ENCODE measurements at places on chromosomes 4 and X. TPM values are rescaled to one million over a fixed set of nuclear protein-coding genes. Genes with fewer than 3 reads are reported as not detected.

The TRIML2 gene
- total RNA-seq = not detected

The EREG gene
- 16.0 TPM for total RNA-seq

DNA sequence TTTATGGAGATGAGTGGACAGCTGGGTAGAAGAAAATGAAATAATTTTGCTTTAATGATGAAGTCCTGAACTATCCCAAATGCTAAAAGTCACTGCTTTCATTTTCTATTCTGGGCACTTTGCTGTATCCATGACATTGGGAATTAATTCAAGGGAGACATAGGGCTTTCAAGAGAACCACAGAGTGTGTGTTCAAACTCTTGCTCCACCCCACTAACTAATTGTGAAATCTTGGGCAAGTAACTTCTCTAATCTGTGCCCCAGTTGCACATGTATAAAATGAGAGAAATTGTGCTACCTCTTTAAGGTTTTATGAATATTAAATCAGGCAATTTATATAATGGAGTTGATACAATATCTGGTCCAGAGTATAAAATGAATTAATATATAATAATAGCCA, 1422.0 kb downstream of the ADGRL3 start:
- no peak for DNase-seq

- DNase-seq = no peak
These were observed 84.1 kb upstream of the GK2 start for GRCh38 chr4:79492148-79492547.

GRCh38 chrX:103791228-103791627, 14.6 kb downstream of the PLP1 start:
- no peak for DNase-seq

GRCh38 chr4:73817341-73817740, 19.1 kb upstream of the CXCL6 start:
- DNase-seq = no peak

- DNase-seq = no peak
These were observed 352.9 kb downstream of the RAPGEF2 start for GRCh38 chr4:159455675-159456237.

DNA sequence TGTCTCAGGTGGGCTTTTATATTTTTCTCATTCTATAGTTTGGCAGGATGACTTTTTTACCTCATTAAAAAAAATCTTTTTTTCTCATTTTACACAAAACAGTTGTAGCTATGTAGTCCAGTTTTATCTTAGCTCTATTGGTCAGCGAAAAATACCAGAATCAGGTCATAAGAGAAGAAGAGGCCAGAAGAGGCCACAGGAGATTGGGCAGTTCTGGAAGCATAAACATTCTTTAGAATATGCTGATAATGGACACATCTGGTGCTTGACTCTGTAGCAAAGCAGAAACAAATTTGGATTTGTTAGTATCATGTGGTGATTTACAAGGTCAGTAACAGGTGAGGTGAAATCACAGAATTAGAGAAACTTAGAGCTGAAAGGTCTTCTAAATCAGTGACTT, 66.6 kb upstream of the ARHGAP24 start:
- no peak for DNase-seq

GRCh38 chrX:136768469-136769084, 12.2 kb downstream of the ARHGEF6 start:
- no peak for DNase-seq

All from epithelial cell of proximal tubule (primary cell).